Activated CD8-positive, alpha-beta T cell treated with anti-CD3 and anti-CD28 coated beads for 36 hours (primary cell): ENCODE measurements at places on chromosomes 13 and 19. TPM values are rescaled to one million over a fixed set of nuclear protein-coding genes. Genes with fewer than 3 reads are reported as not detected.

DNA sequence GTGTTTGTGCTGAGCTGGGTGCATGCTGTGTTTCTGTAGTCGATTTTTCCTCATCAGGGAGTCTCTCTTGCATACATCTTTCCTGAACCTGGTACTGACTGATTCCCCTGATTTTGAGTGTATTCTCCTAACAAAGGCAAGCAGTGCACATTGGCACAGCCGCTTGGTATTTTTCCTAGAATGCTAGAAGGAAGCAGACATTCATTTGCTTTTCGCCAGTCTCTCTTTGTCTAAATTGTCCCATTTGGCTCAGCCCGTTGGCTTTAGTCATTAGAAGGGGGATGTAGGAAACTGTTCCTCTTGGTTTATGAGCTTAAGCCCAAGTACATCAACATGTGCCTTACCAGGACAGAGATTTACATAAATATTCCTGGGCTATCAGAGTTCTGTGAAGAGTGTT, 266.1 kb upstream of the TMTC4 start:
- no peak overlapping the region for H3K27ac ChIP-seq
- H3K27me3 ChIP-seq: peaks cover 8% of the 10 kb centered on the region
- no peak overlapping the region for H3K4me3 ChIP-seq
- DNase-seq: no peak
- no peaks in the 10 kb centered on the region for H3K36me3 ChIP-seq

- H3K27me3 ChIP-seq: peaks cover 16% of the 10 kb centered on the region
- H3K36me3 ChIP-seq: no peaks in the 10 kb centered on the region
- H3K4me3 ChIP-seq: no peak overlapping the region
- no peak for DNase-seq
- H3K27ac ChIP-seq: no peak overlapping the region
- H3K4me1 ChIP-seq: no peaks in the 10 kb centered on the region
Observed at GRCh38 chr13:25062479-25062878, 33.5 kb upstream of the PABPC3 start.

The PRODH2 gene
- total RNA-seq: not detected

The FAM98C gene
- total RNA-seq: 12.5 TPM

DNA sequence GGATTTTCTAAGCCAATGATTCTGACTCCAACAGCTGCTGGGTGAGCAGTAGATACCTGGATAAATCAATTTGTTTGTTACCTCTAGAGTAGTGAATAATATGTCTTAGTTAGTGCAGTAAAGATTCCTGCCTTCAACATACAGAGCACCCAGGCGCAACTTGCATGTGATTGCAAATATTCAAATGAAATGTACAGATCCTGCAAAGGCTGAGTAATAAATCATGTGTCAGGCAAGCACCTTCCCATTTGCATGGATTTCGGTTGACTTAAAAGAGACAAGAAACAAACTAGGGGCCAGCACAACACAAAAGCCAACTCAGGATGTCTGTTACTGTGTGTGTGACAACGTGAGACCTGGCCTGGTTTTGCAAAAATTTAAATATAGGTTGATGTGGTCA, 79.7 kb downstream of the TNFSF11 start:
- H3K36me3 ChIP-seq: no peaks in the 10 kb centered on the region
- H3K27ac ChIP-seq: no peak overlapping the region
- no peak for DNase-seq
- H3K27me3 ChIP-seq: peaks cover 36% of the 10 kb centered on the region

GRCh38 chr13:113635709-113636108, 22.3 kb downstream of the ATP4B start:
- peaks cover 80% of the 10 kb centered on the region for H3K36me3 ChIP-seq
- peaks cover 22% of the 10 kb centered on the region for H3K4me1 ChIP-seq
- no peak overlapping the region for H3K27ac ChIP-seq
- H3K4me3 ChIP-seq: no peak overlapping the region
- H3K27me3 ChIP-seq: no peaks in the 10 kb centered on the region

DNA sequence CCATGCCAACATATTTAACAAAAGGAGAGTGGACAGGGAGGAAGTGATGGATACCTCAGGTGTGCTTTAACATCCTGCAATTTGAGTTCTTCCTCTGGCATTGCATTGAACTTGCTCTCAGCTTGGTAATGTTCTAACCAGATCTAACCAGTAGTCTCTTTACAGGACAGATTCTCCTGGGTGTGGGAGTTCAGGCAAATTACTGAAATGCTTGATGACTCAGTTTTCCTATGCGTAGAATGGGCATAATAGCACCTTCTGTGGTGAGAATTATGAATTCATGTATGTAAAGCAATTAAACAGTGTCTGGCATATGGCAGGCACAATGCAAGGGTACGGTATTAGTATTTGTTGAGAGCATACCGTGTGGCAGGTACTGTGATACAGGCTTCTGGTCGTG, 3.6 kb downstream of the AKAP11 start:
- H3K36me3 ChIP-seq: peaks cover 34% of the 10 kb centered on the region
- peak overlapping the region; percentile 99 for H3K4me3 ChIP-seq
- H3K4me1 ChIP-seq: peaks cover 40% of the 10 kb centered on the region
- peak overlapping the region; percentile 92 for H3K27ac ChIP-seq
- H3K27me3 ChIP-seq: no peaks in the 10 kb centered on the region

- H3K4me3 ChIP-seq: no peak overlapping the region
- DNase-seq: no peak
- H3K36me3 ChIP-seq: no peaks in the 10 kb centered on the region
- no peaks in the 10 kb centered on the region for H3K27me3 ChIP-seq
Observed at GRCh38 chr13:29020314-29020713, 200.2 kb downstream of the MTUS2 start.

DNA sequence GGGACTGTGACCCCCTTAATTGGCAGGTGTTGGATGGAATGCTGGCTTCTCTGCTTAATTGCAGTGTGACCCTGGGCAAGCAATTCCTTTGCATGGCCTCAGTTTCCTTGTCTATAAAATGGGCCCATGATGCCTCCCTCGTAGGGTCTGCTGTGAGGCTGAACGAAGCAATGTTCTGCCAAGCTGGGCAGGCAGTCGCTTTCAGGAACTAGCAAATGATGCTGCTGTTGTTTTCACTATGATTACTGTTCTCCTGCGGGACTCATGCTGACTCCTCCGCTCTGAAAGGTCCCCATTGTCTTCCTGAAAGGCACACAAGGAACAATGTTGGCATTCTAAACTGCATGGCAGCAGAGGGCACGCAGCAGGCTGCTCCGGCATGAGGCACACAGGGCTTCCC, 6.8 kb downstream of the BICRA start:
- no peaks in the 10 kb centered on the region for H3K27me3 ChIP-seq
- H3K4me3 ChIP-seq: no peak overlapping the region
- H3K36me3 ChIP-seq: peaks cover 8% of the 10 kb centered on the region
- H3K4me1 ChIP-seq: peaks cover 34% of the 10 kb centered on the region
- DNase-seq: no peak

GRCh38 chr13:110868720-110869119, 46.1 kb downstream of the ANKRD10 start:
- no peak for DNase-seq
- H3K27ac ChIP-seq: no peak overlapping the region
- H3K27me3 ChIP-seq: peaks cover 46% of the 10 kb centered on the region
- H3K4me3 ChIP-seq: no peak overlapping the region
- H3K36me3 ChIP-seq: no peaks in the 10 kb centered on the region
- H3K4me1 ChIP-seq: peaks cover 6% of the 10 kb centered on the region

GRCh38 chr19:34998777-34999497, 1.2 kb upstream of the GRAMD1A start:
- peaks cover 29% of the 10 kb centered on the region for H3K36me3 ChIP-seq
- no peaks in the 10 kb centered on the region for H3K27me3 ChIP-seq
- peak overlapping the region; percentile 99 for H3K4me3 ChIP-seq
- no peak for DNase-seq
- peaks cover 48% of the 10 kb centered on the region for H3K4me1 ChIP-seq

DNA sequence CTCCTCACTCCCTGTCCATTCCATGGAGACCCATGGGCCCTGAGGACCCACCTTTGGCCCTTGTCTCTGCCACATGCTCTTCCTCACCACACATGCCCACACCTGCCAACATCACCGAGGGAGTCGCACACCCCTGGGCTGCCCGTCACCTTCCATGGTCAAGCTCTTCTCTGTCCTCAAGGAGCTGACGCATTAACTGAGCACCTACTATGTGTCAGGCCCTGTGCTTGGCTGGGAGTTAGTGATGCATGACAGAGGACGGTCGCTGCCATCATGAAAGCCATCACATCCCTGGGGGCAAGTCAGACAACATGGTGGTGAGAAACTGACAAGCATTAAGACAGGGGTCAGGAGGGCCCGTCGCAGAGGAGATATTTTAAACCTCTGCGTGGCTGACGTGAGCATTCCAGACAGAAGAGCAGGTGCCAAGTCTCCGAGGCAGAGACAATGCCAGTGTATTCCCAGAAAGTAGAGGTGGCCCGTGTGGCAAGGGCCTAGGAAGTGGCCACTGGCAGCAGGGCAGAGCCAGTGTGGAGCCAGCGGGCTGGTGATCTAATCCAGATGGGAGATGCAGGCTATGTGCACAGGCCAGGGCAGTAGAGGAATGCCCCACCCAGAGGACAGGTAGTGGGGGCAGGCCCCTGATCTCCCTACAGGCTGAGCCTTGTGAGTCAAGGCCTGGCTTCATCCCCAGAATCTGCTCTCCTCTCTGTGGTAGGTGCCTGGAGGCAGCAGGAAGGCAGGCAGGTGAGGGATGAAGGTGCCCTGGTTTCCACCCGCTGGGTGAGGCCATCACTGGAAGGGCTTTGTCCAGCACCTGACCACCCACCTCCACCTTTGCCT, 21.2 kb downstream of the ELAVL1 start:
- H3K27ac ChIP-seq: no peak overlapping the region
- no peaks in the 10 kb centered on the region for H3K27me3 ChIP-seq
- H3K36me3 ChIP-seq: peaks cover 24% of the 10 kb centered on the region
- no peak for DNase-seq

The OR7G3 gene
- not detected for total RNA-seq

DNA sequence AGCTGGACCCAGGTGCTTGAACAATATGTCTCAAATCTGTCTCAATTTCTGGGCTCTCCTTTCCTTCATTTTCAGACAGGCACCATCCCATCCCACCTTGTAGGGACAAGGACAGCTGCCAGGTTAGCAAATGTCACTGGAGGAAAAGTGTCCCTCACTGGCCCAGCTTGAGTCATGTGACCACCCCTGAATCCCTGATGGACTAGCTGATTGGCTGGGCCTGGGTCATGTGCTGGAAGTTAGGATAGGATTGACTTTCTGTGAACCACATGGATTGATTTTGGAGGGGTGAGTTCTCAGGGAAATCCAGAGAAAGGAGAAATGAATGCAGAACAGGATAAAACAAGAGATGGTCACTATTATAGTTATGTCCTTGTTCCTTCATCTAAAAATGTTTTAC, 28.2 kb upstream of the FXYD3 start:
- H3K4me1 ChIP-seq: peaks cover 11% of the 10 kb centered on the region
- H3K36me3 ChIP-seq: no peaks in the 10 kb centered on the region
- H3K27me3 ChIP-seq: peaks cover 3% of the 10 kb centered on the region
- no peak for DNase-seq
- H3K27ac ChIP-seq: no peak overlapping the region

DNA sequence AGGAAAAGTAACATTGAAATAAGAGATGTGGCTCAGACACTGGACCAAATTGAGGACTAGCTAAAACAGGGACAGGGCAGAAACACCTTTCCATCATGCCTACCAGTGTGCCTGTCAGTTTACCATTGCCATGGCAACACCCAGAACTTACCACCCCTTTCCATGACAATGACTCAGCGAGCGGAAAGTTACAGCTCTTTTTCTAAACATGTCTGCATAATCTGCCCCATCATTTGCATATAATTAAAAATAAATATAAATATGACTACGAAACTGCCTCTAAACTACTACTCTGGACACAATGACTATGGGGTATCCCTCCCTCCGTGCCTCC, 96.0 kb downstream of the UBL3 start:
- peaks cover 16% of the 10 kb centered on the region for H3K4me1 ChIP-seq
- no peaks in the 10 kb centered on the region for H3K36me3 ChIP-seq
- DNase-seq: peak; percentile 55

DNA sequence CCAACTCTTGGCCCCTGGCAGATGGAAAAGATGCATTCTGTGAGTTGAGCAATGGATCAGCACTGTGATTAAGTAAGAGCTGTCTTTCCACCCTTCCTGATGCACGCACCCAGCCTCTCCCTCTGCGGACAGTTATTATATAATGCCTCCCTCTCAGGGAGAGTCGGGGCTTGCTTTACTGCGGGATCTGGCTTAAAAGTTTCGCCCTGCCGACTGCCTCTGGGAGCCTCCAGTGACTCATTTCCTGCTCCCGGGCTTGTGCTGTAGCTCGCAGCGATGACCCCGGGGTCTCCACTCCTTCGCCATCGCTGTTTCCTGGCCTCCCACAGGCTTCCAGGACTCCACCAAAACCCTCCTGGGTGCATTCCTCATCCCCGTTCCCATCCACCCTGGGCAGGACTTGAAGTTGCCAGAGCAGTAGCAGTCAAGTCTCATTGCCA, 107.4 kb upstream of the SLC7A1 start:
- peaks cover 14% of the 10 kb centered on the region for H3K27me3 ChIP-seq
- H3K27ac ChIP-seq: no peak overlapping the region
- no peak overlapping the region for H3K4me3 ChIP-seq
- H3K4me1 ChIP-seq: no peaks in the 10 kb centered on the region

The ATP5F1D gene
- total RNA-seq: 186 TPM

- H3K27me3 ChIP-seq: no peaks in the 10 kb centered on the region
- H3K4me1 ChIP-seq: peaks cover 10% of the 10 kb centered on the region
- no peak for DNase-seq
- H3K27ac ChIP-seq: peak overlapping the region; percentile 79
- peak overlapping the region; percentile 87 for H3K4me3 ChIP-seq
- peaks cover 18% of the 10 kb centered on the region for H3K36me3 ChIP-seq
Observed at GRCh38 chr19:17554968-17555479, 425 bp upstream of the COLGALT1 start.

DNA sequence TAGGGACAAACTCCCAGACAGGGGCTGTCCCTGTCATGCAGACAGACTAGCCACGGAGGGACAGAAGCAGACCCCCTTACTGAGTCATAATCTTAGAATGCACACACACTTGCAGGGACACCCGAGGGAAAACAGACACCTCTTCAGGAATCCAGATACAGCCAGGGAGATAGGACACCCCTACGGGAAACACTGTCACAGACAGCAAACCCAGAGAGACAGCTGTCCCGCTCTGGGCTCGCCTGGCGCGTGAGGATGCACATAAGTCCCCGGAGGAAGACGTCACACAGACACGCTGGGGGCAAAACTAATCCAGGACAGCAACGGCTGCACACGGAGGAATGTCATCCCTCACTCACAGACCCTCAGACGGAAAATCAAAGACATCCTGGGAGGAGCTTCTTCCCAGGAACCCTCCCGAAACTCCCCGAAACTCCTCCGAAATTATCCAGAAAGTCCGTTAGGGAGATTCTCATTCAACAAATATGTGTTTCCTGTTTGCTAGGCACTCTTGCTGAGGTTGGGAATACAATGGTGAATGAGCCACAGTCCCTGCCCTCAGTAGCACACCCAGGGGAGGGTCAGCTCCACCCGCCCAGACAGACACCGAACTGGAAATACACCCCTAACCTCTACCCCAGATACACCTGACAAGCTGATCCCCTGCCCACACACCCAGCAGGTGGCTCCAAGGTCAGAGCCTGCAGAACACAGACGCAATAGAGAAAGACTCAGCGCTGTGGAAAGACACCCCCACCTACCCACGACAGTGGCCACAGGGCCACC, 15.2 kb upstream of the TOMM40 start:
- no peaks in the 10 kb centered on the region for H3K36me3 ChIP-seq
- no peak overlapping the region for H3K27ac ChIP-seq
- H3K27me3 ChIP-seq: no peaks in the 10 kb centered on the region
- no peak for DNase-seq
- H3K4me1 ChIP-seq: peaks cover 10% of the 10 kb centered on the region

- no peak overlapping the region for H3K27ac ChIP-seq
- no peaks in the 10 kb centered on the region for H3K36me3 ChIP-seq
- no peak for DNase-seq
- H3K27me3 ChIP-seq: no peaks in the 10 kb centered on the region
- no peak overlapping the region for H3K4me3 ChIP-seq
Observed at GRCh38 chr19:4136680-4137088, 12.8 kb upstream of the MAP2K2 start.

The APLP1 gene
- total RNA-seq: 2.0 TPM
